ENCODE measurements at places on chromosomes 1 and 21. TPM values are rescaled to one million over a fixed set of nuclear protein-coding genes. Genes with fewer than 3 reads are reported as not detected.

AXDND1 gene
- total RNA-seq: not detected

GRCh38 chr1:156600733-156601121, 552 bp downstream of the GPATCH4 start:
- no peak for DNase-seq

MPZ gene
- total RNA-seq: 2.4 TPM

CD101 gene
- total RNA-seq: 0.15 TPM

DNA sequence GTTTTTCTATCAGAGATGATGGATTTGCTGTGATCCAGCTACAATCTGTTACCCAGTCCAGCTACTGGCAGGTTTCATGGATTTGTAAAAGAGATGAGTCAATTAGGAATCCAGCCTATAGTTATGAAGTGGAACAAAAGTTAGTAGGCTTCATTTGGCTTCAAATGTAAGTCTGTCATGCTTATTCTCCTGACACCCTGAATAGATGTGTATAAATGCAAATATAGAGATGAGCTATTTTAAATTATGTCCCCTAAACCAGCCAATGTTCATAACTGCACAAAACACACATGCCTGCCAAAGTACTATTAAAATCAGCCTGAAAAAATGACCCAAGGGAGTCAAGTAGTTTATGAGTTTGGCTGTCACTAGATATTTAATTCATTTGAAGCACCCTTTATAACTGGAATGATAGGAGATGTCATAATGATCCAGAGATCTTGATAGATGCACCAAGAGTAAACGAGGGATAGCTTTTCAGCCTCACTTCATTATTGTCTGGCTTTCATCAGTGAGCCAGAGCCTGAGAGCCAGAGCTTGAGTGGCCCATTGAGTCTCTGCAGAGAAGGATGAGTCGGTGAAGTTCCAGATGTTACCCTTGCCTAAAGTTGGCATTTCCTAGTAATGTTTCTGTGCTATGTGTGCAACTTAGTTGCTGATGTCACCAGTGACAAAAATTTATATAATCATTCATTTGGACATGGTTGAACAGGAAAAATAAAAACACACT, 11.8 kb upstream of the NTMT2 start:
- DNase-seq: no peak

GRCh38 chr1:59803458-59804038, 11.2 kb upstream of the HOOK1 start:
- DNase-seq: no peak

GRCh38 chr1:201191653-201192260, 1.1 kb downstream of the IGFN1 start:
- DNase-seq: no peak

- no peak for DNase-seq
Measured at GRCh38 chr21:31289702-31290101, 54.4 kb downstream of the TIAM1 start.

DNA sequence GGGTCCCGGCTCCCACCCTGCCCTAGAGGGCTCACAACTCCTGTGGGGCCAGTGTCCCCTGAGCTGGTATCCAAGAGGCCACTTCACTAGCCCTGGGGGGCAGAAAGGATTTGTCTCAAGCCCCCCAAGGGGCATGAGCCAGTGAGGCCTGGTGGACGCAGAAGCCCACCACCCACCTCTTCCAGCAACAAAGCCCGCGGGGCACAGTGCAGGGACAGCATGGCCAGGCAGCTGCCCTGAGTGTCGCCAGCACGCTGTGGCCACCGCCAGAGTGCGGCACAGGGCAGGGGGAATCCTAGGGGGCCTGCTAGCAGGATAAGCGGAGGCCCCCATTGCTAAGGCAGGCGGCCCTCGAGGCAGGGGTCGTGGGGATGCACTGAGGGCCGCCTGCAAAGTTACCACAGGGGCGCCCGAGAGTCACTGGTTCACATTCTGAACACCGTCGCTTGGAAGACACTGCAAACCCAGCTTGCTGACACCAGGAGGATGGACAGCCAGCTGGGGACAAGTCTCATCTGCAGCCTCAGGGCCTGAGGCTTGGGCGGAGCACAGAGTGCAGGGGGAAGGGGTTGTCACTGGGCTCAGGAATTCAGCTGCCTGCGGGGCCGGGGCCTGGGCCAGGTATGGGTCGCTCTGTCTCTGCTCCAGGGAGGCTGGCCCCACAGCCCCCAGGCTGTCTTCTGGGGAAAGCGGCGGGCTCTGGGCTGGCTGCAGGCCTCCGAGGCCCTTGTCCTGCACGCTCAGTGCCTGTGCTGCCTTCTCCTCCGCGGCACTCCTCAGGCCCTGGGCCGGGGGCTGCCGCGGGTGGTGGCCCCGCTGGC, 26.8 kb downstream of the SLC19A1 start:
- peak; percentile 47 for DNase-seq

MYCL gene
- total RNA-seq: 14.7 TPM

RPRD2 gene
- total RNA-seq: 12.8 TPM

SSR2 gene
- total RNA-seq: 95.6 TPM

DNA sequence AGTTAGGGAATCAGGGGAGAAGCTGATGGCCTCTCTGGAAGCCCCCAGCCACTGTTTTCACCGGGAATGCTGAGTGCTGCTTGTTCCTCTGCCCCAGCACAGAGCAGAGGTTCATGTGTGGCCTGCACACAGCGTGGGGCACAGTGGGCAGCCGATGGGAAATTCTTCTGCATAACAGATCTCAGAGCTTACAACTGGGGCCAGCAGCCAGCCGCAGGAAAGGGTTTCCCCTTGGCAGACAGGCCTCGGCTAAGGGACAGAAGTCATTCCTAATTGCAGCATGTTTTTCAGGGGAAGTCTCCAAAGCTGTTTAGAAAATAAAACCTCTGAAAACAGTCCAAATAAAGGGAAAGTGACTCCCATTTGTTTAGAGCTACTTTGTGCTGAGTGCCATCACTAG, 22.6 kb downstream of the HMGB4 start:
- no peak for DNase-seq

DMRTA2 gene
- not detected for total RNA-seq

- peak; percentile 82 for DNase-seq
Measured at GRCh38 chr1:23528250-23528978, 2.6 kb downstream of the E2F2 start.

GRCh38 chr21:37677006-37677405, 239.3 kb downstream of the KCNJ6 start:
- no peak for DNase-seq

DNA sequence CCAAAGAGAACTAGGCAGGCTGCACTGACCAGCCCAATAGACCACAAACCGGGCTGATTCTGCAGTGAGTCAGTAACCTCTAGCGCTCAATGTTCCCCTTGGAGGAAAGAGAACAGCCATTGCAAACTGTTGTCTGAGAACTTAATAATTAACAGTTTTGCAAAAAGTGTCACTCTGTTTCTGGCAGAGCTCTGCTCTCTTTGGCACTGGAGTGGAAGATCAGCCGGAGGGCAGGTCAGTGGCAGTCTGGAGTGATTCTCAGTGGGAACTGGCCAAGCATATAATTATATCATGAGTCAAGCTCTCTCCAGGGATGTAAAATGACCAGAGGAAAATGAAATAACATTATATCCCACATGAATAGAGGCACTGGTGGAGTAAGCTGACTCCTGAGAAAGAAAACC, 238.3 kb downstream of the HLX start:
- DNase-seq: peak; percentile 81

DNA sequence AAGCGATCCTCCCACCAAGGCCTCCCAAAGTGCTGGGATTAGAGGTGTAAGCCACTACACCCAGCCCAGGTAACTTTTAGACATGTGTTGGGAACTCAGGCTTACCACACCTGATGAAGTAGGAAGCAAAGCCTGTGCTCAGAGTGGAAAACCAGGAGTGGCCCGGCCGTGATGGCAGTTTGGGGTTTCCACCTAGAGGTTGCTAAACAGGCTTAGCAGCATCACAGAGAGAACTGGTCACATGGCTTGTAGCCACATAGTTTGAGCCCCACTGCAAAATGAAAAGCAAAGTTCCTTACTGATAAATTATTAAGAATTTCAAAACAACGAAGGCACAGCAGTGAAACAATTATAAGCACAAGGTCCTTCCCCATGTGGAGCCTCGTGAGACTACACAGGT, 142.6 kb upstream of the CXADR start:
- DNase-seq: no peak

GRCh38 chr1:108644984-108645383, 15.9 kb downstream of the HENMT1 start:
- no peak for DNase-seq

DNA sequence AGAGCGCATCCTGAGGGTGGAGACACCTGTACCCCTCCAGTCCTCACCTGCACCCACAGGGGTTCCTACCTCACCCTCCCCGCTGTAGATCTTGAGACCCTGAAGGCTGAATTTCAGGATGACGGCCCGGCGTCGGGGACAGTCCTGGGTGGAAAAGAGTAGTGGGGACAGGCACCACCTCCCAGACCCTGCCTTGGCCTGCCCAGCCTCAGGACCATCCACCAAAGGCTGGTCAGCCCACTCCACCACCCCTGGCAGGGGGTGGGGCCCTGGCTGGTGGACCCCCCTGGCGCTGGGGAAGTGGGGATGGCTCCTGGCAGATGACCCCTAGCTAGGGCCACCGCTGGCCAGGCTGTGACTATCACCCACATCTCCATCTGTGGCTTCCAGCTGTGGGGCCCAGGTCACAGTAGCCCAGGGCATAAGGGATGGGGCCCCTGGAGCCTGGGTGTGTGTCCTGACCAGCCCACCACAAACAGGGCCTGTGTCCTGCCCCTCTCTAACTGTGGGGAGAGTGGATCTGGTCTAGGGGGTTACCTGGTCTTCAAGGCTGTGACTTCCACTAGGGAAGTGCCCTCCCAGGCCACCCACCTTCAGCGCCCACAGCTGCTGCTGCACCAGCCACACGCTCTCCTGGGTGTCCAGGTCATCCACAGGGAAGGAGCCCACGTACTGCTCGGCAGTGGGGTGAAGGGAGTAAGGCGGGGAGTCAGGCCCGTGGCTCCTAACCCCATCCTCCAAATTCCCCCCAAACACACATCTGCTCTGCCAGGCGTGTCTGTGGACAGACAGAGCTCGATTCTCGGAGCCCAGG, 5.4 kb downstream of the SH2D5 start:
- DNase-seq: peak; percentile 41

GRCh38 chr21:8994640-8995511, 1526.5 kb upstream of the TPTE start:
- DNase-seq: no peak

GRCh38 chr1:154906621-154907081, 29.9 kb downstream of the PMVK start:
- DNase-seq: no peak

- DNase-seq: no peak
Measured at GRCh38 chr1:68327414-68327813, 95.1 kb upstream of the WLS start.
